ENCODE measurements at places on chromosomes 3 and 15. TPM values are rescaled to one million over a fixed set of nuclear protein-coding genes. Genes with fewer than 3 reads are reported as not detected.

Gene GOLGA6D
- not detected for total RNA-seq

GRCh38 chr3:122060040-122060698 lies 5.0 kb downstream of the CD86 start:
- no peaks in the 10 kb centered on the region for H3K36me3 ChIP-seq
- DNase-seq = no peak
- no peaks in the 10 kb centered on the region for H3K4me1 ChIP-seq
- no peaks in the 10 kb centered on the region for H3K27me3 ChIP-seq
- H3K27ac ChIP-seq = no peak overlapping the region
- no peak overlapping the region for H3K4me3 ChIP-seq

Gene ATP1B3
- total RNA-seq = 124 TPM

DNA sequence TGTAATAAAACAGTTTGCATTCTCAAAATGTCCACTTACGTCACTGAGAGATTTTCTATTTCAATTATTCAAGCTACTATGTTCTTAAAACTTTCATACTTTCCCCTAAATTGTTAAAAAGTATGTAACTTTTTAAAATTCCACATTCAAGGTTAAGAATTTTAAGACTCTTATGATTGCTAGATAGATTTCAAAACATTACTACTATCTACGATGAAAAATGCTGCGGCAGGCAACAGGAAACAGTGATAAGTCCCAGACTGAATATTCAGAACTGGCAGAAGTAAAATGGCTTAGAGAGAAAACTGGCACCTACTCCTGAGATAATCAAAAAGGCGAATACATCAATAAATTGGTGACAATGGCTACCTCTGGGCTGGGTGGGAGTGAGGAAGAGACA lies 16.2 kb downstream of the ATP13A3 start:
- no peaks in the 10 kb centered on the region for H3K4me1 ChIP-seq
- H3K27ac ChIP-seq = no peak overlapping the region
- H3K27me3 ChIP-seq = no peaks in the 10 kb centered on the region
- H3K36me3 ChIP-seq = no peaks in the 10 kb centered on the region
- DNase-seq = no peak

- H3K27me3 ChIP-seq = no peaks in the 10 kb centered on the region
- no peak overlapping the region for H3K4me3 ChIP-seq
- peak; percentile 63 for DNase-seq
- H3K4me1 ChIP-seq = no peaks in the 10 kb centered on the region
These were observed 40.0 kb upstream of the TRH start for GRCh38 chr3:129934234-129935123.

GRCh38 chr3:126135406-126136076 lies 44.8 kb downstream of the ALDH1L1 start:
- no peaks in the 10 kb centered on the region for H3K27me3 ChIP-seq
- no peaks in the 10 kb centered on the region for H3K36me3 ChIP-seq
- no peak overlapping the region for H3K4me3 ChIP-seq
- no peak overlapping the region for H3K27ac ChIP-seq
- DNase-seq = peak; percentile 6
- H3K4me1 ChIP-seq = no peaks in the 10 kb centered on the region

Gene ASB14
- total RNA-seq = 1.4 TPM

DNA sequence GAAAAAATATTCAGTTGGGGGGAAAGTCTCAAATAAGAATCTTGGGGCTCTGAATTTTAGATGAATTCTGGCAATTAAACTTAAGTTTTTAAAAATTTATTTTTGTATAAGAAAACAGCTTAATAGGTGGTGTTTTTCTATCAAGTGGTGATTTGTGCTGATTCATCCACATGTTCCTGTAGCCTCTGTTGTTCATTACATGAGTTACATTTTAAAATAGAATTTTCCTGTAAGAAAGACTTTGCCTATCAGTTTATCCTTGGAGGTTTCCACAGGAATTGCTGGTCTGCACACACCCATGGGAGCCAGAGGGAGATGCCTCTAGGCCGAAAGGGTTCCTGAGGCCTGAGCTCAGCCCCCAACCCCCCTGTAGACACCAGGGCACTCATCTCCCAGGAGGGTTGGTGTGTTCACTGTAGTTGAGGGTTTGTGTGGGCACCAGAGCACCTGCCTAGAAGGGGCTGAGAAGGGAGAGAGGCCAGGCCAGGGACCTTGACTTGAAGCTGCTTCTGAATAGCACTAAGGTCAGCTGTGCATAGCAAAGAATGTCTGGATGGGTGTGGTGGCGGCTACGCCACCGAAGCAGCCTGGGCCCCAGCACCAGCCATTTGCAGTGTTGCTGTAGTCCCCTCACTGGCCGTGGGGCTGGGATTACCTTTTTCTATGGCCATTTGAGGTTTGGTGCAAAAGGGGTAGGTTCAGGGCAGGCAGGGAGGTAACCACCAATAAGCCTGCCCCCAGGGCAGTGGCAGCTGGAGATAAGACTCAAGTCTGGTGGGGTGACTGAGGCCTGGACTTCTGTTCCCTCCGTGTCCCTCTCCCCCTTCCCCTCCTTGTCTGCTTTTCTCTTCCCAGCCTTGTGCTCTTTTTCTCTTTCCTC lies 11.9 kb downstream of the DNAJA4 start:
- no peak overlapping the region for H3K4me3 ChIP-seq
- no peaks in the 10 kb centered on the region for H3K27me3 ChIP-seq
- no peak for DNase-seq
- no peak overlapping the region for H3K27ac ChIP-seq
- peaks cover 17% of the 10 kb centered on the region for H3K36me3 ChIP-seq

Gene GOLGA8G
- total RNA-seq = not detected

Gene OR5K2
- not detected for total RNA-seq

Gene MYZAP
- 6.9 TPM for total RNA-seq

All from lung (tissue), 17 donors.